Prostate gland (tissue), 2 donors: ENCODE measurements at places on chromosomes 5 and 9. TPM values are rescaled to one million over a fixed set of nuclear protein-coding genes. Genes with fewer than 3 reads are reported as not detected.

- no peak overlapping the region for H3K4me3 ChIP-seq
- no peaks in the 10 kb centered on the region for H3K4me1 ChIP-seq
- H3K27me3 ChIP-seq, result no peaks in the 10 kb centered on the region
- H3K27ac ChIP-seq, result peak overlapping the region; percentile 40
- DNase-seq, result peak; percentile 66
- no peaks in the 10 kb centered on the region for H3K36me3 ChIP-seq
Measured at GRCh38 chr9:129006328-129007034, 21.6 kb downstream of the SH3GLB2 start.

DNA sequence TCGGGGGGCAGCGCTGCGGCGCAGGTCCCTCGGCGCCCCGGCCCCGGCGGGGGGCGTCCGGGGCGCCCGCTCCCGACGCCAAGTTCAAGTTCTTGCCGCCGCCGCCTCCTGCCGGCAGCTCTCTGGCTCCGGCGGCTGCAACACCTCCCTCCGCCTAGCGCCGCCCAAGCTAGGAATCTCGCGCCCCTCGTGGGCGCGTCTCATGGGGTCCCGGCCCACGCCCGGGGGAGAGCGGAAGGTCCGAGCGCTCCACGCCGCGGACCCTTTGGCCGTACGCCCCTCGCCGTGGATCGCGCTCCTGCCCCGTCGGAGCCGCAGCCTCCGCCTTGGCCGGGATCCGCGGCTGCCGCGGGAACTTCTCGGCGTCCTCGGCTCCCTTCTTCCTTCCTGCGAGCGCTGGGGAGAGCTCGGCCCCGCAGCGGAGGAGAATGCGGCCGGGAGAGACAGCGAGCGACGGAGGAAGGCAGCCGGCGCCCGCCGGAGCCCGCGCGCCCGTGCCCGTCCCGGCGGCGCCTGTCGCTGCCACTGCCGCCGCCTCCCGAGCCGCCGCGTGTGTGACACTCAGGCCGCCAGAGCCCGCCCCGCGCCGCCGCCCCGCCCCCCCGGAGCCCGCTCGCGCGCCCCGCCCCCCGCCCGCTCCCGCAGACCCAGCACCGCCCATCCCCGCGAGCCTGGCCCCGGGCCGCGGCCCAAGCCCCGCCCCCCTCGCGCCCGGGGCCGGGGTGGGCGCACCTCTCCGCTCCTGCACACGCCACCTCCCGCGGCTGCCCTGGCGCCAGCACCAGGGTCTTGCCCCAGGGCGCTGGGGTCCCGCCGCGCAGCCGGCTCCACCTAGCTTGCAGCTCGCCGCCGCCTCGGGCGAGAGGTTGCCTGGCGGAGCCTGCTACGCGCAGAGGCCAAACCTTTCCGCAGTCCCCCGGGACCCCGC, at the start of gene SHB:
Gene SHB (minus strand): TSS at position 527 of the 928 bp plus-strand sequence. CDS start 582 bp downstream, outside the sequence.
- peak within 1 kb of the TSS; percentile 90 for H3K27ac ChIP-seq
- DNase-seq, result peak; percentile 81
- no peaks in the 10 kb centered on the region for H3K36me3 ChIP-seq
- H3K4me3 ChIP-seq, result peak within 1 kb of the TSS; percentile 96

DNA sequence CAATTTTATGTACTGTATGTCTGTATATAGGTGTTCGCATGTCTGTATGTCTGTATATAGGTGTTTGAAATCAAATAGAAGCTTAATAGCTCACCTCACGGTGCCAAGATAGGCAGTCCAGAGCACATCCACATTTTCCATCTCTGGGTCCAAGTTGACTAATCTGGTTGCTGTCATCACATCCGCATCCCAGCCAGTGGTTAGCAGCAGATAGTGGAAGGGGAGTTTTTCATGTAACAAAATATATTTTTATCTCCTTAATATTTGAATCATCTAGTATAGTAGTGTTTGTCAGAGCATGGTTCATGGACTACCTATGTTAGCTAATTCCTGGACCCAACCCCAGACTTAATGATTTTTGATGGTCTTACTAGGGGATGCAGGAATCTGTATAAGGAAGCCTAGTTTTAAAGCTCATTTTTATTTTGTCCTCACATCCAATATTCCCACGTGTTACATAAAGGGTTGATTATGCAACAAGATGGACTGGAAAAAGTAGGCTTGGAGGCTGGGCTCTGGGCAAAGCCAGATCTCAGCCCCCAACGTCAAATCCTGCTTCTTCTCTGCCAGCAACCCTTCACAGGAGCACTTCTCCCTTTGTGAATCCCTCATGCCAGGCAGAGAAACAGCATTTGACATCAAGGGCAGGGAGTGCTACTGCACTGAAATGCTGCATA, 219.7 kb downstream of the ZSWIM6 start:
- no peak for DNase-seq
- H3K4me1 ChIP-seq, result no peaks in the 10 kb centered on the region
- no peaks in the 10 kb centered on the region for H3K36me3 ChIP-seq

DNA sequence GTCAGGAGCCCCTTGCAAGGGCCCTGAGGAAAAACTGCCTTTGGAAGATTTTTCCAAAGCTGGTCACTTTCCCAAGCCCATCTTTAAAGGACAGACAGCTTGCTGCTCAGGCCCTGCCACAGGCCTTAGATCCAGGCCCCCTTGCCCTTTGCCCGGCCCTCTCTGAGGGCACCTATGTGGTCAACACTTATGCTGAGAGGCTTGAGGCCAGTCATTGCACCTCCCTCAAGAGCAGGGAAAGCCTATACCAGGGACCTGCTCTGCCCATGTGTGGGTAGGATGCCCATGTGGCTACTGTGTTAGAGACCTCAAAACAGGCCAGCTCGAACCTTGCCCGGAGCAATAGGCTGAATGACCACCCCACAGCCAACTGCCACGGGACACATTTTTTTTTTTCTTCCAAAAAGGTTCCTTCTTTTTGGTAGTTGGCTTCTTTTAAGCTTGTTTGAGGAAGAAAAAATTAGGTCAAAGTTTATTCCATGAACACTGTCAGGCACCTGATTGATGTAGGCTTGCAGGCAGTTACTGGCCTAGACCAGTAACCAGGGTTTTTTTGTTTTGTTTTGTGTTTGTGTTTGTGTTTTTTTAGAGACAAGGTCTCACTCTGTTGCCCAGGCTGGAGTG, 3.8 kb downstream of the TCF7 start:
- H3K36me3 ChIP-seq, result no peaks in the 10 kb centered on the region
- peaks cover 3% of the 10 kb centered on the region for H3K4me1 ChIP-seq
- DNase-seq, result no peak
- H3K4me3 ChIP-seq, result no peak overlapping the region
- H3K27ac ChIP-seq, result no peak overlapping the region
- no peaks in the 10 kb centered on the region for H3K27me3 ChIP-seq

- H3K4me3 ChIP-seq, result no peak overlapping the region
- H3K4me1 ChIP-seq, result no peaks in the 10 kb centered on the region
- no peaks in the 10 kb centered on the region for H3K36me3 ChIP-seq
Measured at GRCh38 chr9:90720621-90721265, 78.1 kb upstream of the DIRAS2 start.

GRCh38 chr9:114731701-114732100, 49.7 kb upstream of the TEX48 start:
- H3K27me3 ChIP-seq, result no peaks in the 10 kb centered on the region
- no peaks in the 10 kb centered on the region for H3K4me1 ChIP-seq
- no peak for DNase-seq

GRCh38 chr9:108838017-108838416, 17.8 kb downstream of the ACTL7B start:
- no peaks in the 10 kb centered on the region for H3K27me3 ChIP-seq
- no peak overlapping the region for H3K4me3 ChIP-seq
- no peak for DNase-seq

The HK3 gene
- 4.7 TPM for total RNA-seq

The GABRA6 gene
- total RNA-seq, result not detected

The LCN15 gene
- 0.40 TPM for total RNA-seq

- H3K27ac ChIP-seq, result no peak overlapping the region
- H3K4me1 ChIP-seq, result no peaks in the 10 kb centered on the region
Measured at GRCh38 chr9:123361086-123361730, 5.2 kb downstream of the CRB2 start.

The PLPPR1 gene
- 2.8 TPM for total RNA-seq

GRCh38 chr5:149990518-149991376, 9.7 kb downstream of the TIGD6 start:
- H3K4me3 ChIP-seq, result no peak overlapping the region
- peak overlapping the region; percentile 8 for H3K27ac ChIP-seq
- no peaks in the 10 kb centered on the region for H3K27me3 ChIP-seq
- peak; percentile 84 for DNase-seq
- H3K36me3 ChIP-seq, result no peaks in the 10 kb centered on the region

GRCh38 chr9:24616863-24617262, 71.2 kb upstream of the IZUMO3 start:
- no peaks in the 10 kb centered on the region for H3K4me1 ChIP-seq
- no peak overlapping the region for H3K4me3 ChIP-seq
- H3K27me3 ChIP-seq, result no peaks in the 10 kb centered on the region

The SLC35A4 gene
- 107 TPM for total RNA-seq

DNA sequence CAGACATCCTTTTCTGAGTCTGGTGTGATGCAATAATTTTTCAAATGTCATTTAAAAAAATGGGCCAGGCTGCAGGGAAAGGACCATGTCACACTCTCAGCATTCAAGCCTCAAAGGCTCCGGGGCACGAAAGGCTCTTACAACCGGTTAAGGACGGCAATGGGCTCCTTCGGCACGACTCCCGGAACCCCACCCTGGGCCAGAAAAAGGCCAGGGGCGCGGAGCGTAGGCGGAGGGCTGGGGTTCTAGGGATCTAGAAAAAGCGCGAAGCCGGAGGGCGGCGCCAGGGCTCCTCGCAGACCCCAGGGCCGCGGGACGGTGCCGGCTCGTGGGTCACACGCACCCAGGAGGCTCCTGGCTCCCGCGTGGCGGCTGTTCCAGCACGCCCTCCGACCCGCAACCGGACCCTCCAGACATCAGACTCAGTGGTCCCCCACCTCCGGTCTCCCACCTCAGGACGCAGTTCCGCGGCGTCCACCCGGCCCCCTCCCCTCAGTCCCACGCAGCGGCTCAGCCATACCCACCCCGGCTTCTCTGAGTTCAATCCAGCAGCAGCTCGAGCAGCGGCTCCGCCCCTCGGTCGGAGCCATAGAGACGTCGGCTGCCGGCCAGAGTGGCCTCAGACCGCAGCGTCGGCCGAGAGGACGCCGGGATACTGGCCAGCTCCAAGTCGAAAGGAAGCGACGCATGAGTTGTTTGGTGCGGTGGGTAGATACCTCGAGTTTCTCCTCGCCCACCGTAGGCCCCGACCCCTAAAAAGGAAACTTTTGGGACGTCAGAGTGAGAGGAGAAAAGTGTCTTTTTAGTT, at the start of gene TMEM267:
Gene TMEM267 (minus strand): TSS at position 568 of the 808 bp plus-strand sequence. CDS start 29,896 bp downstream, outside the sequence.
- H3K27ac ChIP-seq, result peak within 1 kb of the TSS; percentile 96
- no peaks in the 10 kb centered on the region for H3K4me1 ChIP-seq
- H3K27me3 ChIP-seq, result no peaks in the 10 kb centered on the region
- H3K4me3 ChIP-seq, result peak within 1 kb of the TSS; percentile 76
- no peaks in the 10 kb centered on the region for H3K36me3 ChIP-seq
- peak; percentile 92 for DNase-seq

The UNC5A gene
- 1.5 TPM for total RNA-seq

The SPATA31D3 gene
- total RNA-seq, result not detected

DNA sequence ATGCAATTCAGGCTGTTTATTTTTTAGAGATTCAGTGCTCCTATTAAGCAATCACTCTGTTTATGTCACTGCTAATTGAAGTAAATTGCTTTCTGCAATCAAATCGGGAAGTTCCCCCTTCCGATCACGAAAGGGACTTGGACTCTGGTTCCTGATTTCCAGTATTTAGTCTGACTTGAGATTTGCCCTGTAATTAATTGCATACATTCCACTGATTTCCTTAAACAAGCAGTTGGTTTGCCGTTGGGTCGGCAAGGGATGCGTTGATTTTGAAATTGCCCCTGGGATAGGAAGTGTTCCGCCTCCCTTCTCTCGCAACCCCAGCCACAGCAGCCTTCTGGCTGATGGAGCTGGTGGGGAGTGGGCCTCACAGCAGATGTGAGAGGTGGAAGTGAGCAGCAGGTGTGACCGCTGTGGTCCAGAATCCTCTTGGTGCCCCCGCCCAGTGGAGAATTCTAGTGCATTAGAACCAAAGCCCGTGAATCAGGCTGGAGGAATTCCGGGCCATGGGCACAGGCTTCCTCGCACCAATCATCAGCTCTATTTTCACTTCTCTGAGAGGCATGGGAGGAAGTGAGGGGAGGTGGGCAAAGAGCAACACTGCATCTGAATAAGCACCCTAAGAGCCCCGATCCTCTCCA, 102.5 kb downstream of the SPRY4 start:
- H3K4me1 ChIP-seq, result peaks cover 9% of the 10 kb centered on the region
- H3K4me3 ChIP-seq, result no peak overlapping the region
- no peaks in the 10 kb centered on the region for H3K27me3 ChIP-seq

DNA sequence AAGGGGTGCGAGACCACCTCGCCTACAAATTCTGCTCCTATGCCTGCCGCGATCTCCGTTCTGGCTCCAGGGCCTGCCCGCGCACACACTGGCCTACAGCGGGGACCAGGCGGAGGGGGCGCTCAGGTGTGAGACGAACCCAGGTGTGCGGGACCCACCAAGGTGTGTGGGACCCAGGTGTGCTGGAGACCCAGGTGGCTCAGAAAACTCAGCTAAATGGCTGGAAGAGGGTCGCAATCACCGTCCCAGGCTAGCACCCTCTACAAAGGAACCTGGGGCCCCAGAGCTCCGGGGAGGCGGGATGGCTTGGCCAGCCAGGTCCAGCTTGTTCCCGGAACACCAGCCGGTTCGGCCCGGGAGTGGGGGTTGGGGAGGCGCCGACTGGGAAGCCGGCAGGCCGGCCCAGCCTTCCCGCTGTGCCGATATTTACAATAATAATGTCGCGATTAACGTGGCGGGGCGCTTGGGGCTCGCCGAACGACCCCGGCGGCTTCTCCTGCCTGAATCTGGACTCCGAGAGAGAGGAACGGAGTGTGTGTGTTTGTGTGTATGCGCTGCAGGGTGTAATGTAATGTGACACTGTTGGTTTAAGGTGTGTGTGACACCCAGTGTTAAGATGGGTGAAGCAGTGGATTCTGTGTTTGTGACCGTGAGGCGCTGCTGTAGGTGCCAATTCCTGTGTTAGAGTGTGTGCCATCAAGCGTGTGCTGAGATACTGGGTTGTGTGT, 1.4 kb downstream of the PCDH1 start:
- H3K4me1 ChIP-seq, result peaks cover 3% of the 10 kb centered on the region
- H3K4me3 ChIP-seq, result peak overlapping the region; percentile 78
- peak overlapping the region; percentile 86 for H3K27ac ChIP-seq
- no peaks in the 10 kb centered on the region for H3K27me3 ChIP-seq
- H3K36me3 ChIP-seq, result no peaks in the 10 kb centered on the region

DNA sequence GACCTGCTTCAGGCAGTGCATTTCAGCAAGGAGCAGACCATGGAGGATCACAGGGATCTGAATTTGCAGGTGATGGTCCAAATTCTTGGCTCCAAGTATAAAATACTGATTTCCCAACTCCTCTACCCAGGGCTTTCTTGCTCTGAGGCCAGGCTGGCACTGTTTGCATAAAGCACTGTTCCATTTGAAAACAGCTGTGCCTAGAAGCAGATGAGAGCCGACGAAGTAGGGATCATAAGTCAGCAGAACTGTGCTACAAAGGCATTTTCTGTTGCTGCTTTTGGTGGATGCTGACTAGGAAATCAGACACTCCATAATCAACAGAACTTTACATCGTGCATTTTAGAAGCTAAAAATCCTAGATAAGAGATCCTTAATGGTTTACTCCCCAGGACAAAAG, 126.4 kb downstream of the MAT2B start:
- H3K4me3 ChIP-seq, result no peak overlapping the region
- H3K36me3 ChIP-seq, result no peaks in the 10 kb centered on the region
- no peaks in the 10 kb centered on the region for H3K27me3 ChIP-seq
- DNase-seq, result no peak
- no peak overlapping the region for H3K27ac ChIP-seq
